ENCODE measurements at places on chromosomes 1 and 21.

GRCh38 chr1:247373721-247374141 lies 42.1 kb upstream of the ZNF496 start:
- DNase-seq = peak; percentile 23

- DNase-seq = no peak
These were observed 12.2 kb downstream of the ATP1A4 start for GRCh38 chr1:160163615-160164014.

GRCh38 chr21:33731447-33731846 lies 89.1 kb downstream of the ITSN1 start:
- DNase-seq = no peak

- no peak for DNase-seq
These were observed 1679.0 kb upstream of the B3GALT2 start for GRCh38 chr1:194865383-194865782.

DNA sequence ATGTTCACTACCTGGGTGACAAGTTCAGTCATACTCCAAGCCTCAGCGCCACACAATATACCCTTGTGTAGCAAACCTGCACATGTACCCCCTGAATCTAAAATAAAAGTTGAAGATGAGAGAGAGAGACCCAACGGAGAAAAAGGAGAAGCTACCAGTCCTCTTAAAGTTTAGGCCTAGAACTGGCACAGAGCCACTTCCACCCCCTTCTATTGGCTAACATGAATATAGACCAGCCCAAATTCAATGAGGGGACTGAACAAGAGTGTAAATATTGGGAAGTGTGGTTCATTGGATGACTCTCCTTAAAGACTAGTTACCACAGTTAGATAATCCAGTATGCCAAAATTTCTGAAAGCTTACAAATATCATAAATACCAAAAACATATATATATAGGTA lies 139.9 kb upstream of the ATP1B1 start:
- no peak for DNase-seq

- no peak for DNase-seq
These were observed 121.2 kb downstream of the LMX1A start for GRCh38 chr1:165235155-165235776.

Measured in stimulated activated CD8-positive, alpha-beta memory T cell treated with anti-CD3 and anti-CD28 coated beads, Interleukin-12 subunit alpha, Interleukin-12 subunit beta, amount 100 ng/mL, for 4 hours (primary cell).